ENCODE measurements at places on chromosomes 5 and 9.

GRCh38 chr5:73962801-73963425, 336.9 kb downstream of the ARHGEF28 start:
- no peak for DNase-seq

DNA sequence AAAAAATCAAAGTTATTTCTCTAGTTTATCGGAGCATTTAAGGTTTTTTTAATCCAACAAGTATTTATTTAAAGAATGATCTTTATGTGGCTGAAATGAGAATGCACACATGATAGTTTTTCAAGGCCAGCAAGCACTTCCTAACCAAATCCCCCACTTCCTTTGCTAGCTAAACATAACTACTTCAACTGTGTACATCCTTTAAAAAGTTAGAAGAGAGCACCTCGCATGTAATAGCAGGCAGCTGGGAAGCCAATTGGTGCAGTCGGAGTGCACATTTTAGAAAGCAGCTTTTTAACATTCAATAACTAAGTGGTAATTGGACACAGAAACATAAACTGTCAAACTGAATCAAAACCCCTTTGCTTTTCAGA, 245.7 kb downstream of the BNC2 start:
- DNase-seq = no peak

DNA sequence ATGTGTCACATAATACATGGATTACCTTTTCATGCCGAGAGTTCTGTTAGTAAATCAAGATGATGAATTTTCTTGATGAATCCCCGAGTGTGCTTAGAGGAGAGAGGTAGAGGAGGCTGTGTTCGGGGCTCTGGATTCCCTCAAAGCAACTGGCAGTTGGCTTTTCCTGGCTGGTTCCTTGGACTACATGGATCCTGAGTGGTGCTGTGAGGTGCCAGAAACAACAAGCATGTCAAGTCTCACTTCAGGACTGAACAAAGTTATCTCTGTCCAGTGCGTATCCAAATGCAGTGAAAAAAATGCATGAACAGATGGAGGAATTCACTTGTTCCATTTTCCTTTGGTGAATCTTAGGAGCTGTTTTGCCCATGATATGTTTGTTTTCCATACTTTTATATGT, 231.7 kb downstream of the FBXL7 start:
- no peak for DNase-seq

DNA sequence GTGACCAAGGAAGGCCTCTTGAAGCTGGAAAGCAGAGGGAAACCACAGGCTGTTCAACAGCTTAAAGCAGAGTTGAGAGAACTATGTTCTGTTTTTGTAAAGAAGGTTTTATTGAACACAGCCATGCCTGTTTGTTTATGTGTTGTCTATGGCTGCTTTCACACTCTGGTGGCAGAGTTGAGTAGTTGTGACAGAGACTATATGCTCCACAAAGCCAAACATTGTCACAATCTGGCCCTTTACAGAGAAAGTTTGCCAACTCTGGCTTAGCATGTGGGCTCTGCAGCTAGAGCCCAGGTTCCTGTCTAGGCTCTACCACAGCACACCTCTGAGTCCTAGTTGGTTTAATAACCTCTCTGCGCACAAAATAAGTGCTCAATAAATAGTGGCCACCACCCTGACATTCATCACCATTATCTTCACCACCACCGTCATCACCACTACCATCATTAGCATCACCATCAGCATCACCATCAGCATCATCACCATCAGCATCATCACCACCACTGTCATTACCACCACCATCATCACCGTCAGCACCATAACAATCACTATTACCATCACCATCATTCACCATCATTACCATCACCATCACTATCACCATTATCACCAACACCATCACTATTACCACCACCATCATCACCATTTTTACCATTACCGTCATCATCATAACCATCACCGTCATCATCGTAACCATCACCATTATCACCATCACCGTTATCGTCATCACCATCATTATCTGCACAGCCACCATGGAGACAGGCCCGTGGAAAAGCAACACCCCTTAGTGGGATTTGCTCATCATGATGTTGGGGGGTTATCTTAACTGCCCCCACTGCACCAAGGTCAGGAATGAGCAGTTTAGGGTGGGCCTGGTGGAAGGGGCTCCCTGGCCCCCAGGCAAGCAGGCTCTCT, 18.3 kb downstream of the AKNA start:
- no peak for DNase-seq

- DNase-seq = peak; percentile 89
Observed at GRCh38 chr9:78972303-78972999, 599.3 kb upstream of the TLE4 start.

DNA sequence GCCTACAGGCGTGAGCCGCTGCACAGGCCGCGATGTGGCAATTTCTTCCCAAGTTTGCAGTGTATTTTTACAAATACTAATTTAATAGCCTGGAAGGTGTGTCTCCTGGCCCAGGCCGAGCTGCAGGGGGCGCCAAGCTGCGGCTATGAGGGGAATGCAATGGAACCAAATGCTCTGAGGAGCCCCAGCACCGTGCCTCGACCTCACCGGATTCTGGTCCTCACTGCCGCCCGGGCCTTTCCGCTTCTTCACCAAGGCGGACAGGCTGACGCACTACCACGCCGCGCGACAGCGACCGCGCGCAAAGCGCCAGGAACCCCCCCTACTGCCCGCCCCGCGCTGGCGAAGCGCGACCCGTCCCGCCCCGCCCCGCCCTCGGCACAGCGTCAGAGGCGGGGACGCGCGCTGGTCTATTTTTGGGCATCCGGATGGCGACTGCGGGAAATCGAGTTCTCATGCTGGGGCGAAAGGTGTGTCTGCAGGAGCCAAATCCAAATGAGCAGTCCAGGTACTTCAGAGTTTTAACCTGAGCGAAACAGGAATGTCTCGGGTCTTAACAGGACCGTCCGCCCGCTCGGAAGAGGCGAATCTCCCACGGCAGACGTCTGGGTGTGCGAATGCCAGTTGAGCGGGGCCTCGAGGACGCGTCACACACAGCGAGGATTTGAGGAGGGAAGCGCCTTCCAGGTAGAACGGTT, 31.7 kb upstream of the PRXL2C start:
- peak; percentile 26 for DNase-seq

- no peak for DNase-seq
Observed at GRCh38 chr9:32899761-32900160, 101.7 kb downstream of the APTX start.

DNA sequence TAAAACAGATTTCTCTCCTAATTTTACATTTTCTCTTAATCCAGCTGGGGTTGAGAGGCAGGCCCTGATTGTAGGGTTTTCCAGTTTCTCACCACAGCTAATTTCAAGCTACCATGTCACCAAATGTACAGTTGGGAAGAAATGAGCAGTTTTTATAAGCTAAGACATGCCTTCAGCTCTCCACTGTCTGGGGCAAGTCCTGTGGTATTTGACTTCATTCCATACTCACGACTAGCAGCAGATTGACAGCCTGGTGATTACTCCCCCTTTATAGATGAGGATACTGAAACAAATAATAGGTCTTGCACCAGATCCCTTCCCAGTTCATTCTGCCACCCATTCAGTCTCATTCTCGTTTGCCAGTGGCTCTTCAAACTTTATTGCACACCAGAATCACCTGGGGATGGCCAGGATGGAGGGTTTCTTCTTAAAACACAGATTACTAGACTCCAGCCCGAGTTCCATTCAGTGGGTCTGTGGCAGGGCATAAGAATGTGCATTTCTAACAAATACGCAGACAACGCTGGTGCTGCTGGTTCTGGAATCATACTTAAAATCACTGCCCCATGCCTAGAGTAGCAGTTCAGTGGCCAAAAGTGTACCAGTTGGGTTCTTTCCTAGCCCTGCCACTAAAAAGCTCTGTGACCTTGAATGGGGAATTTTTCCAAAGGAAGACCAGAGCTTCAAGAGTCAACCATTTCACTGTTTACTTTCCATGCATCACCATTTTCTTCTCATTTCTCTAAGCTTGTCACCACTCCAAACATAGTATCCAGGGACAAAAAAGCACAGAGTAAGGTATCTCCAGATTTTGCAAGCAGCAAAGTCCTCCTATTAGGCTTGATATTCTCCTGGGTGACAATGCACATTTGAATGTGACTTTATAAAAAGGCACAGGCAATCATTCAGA, 64.3 kb downstream of the CSNK1A1 start:
- DNase-seq = no peak

GRCh38 chr9:84823421-84824271, 154.1 kb downstream of the NTRK2 start:
- DNase-seq = no peak

- no peak for DNase-seq
Observed at GRCh38 chr5:144198386-144198785, 27.7 kb downstream of the KCTD16 start.

- no peak for DNase-seq
Observed at GRCh38 chr9:77163884-77164283, 13.4 kb upstream of the VPS13A start.

DNA sequence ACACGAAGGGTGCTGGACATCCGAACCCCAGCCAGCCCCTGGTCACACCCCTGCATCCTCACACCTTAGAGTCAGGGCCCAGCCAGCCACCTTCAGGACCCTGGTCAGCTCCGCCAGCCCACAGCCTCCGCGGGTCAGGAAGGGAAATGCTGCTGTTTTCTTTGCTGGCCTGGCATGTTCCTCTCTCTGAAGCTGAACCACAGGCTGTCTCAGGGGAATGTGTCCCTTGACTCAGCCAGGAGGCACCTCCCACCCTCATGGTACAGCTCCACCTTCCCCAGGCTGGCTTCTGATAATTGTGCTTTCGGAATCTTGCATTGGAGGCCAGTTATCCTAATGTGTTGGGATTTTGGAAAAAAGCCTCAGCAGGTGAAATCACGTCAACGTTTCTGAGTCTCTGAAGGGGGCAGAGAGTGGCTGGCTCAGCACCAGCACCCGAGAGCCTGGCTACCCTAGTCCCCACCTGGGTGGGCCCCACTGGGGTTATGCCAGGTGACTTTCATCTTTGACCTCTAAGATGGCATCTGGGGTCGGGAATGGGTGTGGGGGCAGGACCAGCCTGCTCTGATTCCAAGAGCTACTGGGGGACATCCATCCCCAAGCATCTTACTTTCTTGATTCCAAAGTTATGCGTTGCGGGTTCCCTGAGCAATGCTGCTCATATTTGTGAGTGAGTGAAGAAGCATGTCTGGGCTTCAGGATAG, 9.8 kb upstream of the OLFM1 start:
- DNase-seq = no peak

DNA sequence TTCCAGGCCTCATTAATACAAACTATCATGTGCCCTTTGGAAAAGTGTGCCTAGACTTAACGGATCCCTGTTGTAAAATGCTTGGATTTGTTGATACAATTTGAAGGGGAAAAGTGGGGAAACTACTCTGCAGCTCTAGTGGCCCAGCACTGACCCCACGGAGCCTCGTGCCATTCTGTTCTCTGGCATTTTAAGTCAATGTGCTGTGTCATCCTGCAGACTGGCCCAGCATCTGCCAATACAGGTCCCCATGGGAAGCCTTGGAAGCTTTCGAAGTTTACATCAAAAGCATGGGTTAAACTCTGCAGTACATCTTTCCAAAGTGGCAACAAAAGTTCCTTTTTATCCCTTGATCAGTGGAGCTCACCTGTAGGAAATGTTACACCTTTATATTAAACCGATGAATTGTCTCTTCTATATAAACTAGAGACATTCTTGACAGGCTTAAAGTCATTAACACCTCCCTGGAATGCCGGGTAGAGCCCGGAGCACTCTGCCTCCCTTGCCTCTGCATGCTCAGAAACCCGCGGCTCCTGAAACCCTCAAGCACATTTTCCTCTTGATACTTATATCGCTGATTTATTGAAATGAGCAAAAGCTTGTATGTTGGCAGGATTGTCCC, 596.0 kb upstream of the ADAMTS16 start:
- no peak for DNase-seq

GRCh38 chr5:89721353-89721752, 688.2 kb downstream of the CETN3 start:
- no peak for DNase-seq

GRCh38 chr5:76641514-76642120, 18.4 kb upstream of the F2RL2 start:
- peak; percentile 38 for DNase-seq

GRCh38 chr5:32531885-32532520, 53.4 kb upstream of the SUB1 start:
- peak; percentile 59 for DNase-seq

DNA sequence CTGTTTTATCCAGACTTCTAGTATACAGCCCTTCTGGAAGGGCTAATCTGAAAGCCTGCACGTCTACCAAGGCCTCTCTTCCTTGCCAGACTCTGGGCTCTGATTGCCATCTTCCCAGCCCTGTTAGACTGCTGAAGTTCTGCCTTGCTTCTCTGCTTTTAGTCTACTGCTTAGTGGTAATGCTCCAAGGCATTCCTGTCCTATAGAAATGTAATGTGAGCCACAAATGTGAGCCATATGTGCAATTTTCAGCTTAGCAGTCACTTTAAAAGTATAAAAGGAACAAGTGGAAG, 32.1 kb downstream of the WNK2 start:
- DNase-seq = no peak

DNA sequence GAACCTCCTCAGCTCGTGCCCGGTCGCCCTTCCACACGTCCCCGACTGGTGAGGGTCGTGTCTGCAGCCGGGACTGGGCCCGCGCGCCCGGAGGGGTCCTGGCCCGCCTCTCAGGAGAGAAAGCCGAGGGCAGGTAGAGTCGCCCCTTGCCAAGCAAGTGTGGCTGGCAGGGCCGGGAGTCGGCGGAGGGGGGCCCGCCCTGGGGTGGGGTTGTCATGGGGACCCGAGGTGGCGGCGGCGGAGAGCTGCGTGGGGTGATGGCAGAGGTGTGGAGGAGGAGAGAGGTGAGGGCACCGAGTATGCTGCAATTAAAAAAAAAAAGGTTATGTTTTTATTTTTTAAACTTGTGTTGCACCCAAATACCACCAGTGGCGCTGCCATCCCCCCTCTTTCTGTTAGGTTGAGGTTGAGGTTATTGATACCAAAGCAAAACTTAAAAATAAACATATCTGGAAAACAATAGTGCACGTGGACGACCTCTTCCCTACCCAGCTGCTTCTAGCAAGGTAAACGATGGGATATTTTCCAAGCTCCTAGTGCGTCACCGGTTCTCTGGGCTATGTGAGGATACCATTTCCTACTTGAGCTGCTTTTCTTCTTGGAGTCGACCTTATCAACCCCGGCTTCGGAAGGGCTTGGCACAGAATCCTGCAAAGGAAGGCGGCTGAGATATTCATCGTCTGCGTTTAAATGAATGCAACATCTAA, 660 bp downstream of the SCAMP1 start:
- DNase-seq = peak; percentile 44

GRCh38 chr9:128497824-128498610, 6.5 kb upstream of the GLE1 start:
- DNase-seq = no peak

Data from NCI-H2081 (cell line).